ENCODE measurements at places on chromosomes 7 and 10.

GRCh38 chr10:33396279-33396678 lies 61.8 kb upstream of the NRP1 start:
- no peak for DNase-seq

GRCh38 chr10:19835952-19836351 lies 19.7 kb downstream of the PLXDC2 start:
- DNase-seq: no peak

GRCh38 chr10:123571978-123572377 lies 94.2 kb upstream of the GPR26 start:
- no peak for DNase-seq

DNA sequence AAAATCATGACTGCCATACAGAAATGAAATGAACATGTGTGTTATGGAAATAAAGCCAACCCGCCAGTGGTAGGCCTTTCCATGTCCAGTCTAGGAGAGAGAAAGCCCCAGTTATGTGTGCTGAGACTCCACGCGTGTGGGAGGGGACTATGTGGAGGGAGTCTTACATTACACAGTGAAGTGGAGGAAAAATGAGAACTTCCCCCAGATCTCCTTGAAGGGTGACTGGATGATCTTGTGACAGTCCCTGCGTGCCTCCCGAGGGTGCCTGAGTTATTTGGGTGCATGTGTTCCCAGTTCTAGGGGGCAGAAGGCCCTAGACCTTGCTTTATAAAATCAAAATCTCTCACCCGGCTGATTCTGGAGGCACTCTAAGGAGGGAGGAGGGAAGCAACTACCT lies 24.2 kb downstream of the UPP1 start:
- peak; percentile 19 for DNase-seq

DNA sequence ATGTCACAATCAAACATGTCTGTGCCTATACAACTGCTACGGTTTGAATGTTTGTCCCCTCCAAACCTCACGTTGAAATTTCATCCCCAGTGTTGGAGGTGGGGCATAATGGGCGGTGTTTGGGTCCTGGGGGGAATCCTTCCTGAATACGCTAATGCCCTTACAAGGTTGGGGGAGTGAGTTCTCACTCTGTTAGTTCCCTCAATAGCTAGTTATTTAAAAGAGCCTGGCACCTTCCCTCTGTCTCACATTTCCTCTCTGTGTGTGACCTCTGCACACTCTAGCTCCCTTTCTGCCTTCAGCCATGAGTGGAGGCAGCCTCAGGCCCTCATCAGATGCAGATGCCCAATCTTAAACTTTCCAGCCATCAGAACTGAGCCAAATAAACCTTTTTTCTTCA lies 129.5 kb downstream of the GRM8 start:
- DNase-seq: no peak

GRCh38 chr10:30862486-30862885 lies 169.2 kb downstream of the ZNF438 start:
- DNase-seq: no peak

DNA sequence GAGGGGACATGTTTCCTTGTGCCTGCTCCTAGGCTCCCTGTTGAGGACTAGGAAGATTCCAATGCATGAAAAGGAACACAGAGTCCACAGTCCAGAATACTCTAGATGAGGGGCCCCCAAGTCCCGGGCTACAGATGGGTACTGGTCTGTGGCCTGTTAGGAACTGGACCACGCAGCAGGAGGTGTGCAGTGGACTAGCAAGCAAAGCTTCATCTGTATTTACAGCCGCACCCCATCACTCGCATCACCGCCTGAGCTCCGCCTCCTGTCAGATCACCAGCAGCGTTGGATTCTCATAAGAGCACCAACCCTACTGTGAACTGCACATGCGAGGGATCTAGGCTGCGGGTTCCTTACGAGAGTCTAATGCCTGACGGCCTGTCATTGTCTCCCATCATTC lies 233.0 kb upstream of the MKLN1 start:
- DNase-seq: no peak

- DNase-seq: no peak
Observed at GRCh38 chr7:50212666-50213621, 91.6 kb upstream of the IKZF1 start.

- no peak for DNase-seq
Observed at GRCh38 chr7:148868378-148868674, 15.8 kb downstream of the EZH2 start.

GRCh38 chr10:96272316-96273280 lies 1.2 kb upstream of the BLNK start:
- DNase-seq: no peak

DNA sequence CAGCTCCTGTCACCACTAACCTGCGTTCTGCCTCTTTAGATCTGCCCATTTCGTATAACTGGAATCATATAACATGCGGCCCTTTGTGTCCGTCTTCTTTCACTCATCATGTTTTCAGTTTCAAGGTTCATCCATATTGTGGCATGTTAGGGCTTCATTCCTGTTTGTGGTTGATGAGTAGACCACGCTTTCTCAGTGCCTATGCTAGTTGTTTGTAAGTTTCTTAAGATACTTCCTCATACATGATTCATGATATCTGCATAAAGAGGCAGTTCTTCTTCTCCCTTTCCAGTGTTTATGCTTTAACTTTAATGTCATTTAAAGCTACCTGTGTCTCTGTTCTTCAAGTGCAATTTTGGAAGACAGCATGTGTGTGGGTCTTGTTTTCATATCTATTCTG lies 79.5 kb upstream of the FAM20C start:
- no peak for DNase-seq

Data from putamen (tissue), 1 donor.